ENCODE measurements at places on chromosomes 13 and 19.

DNA sequence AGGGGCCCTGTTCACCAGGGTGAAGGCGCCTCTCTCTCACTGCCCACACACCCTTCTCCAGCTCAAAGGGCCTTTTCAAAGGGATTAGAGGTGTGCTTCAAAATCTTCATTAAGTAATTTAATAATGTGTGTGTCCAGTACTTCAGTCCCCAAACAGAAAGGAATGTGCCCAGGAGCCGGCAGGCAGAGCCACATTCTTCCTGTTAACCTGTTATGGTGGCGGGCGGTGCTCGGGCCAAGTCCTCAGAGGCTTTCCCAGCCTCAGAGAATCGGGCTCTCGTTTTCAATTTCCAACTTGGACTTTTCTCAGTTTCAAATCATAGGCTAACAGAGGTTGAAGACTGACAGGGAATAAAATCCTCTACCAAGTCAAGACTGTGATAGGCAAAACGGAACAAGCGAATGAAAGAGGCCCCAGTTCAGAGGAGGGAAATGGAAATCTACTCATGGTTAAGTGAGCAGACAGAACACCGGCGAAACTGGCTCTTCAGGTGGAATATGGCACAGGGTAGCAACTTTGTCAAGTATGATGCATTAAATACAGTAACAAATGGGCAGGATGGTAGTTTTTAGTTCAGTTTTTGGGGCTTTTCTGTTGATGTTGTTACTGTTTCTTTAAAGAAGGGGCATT lies 68.6 kb downstream of the FOXO1 start:
- DNase-seq, result no peak

- no peak for DNase-seq
These were observed 53.2 kb upstream of the RFC3 start for GRCh38 chr13:33764716-33765115.

GRCh38 chr13:44573790-44574465 lies 2.2 kb downstream of the TSC22D1 start:
- peak; percentile 19 for DNase-seq

- DNase-seq, result no peak
These were observed 9.3 kb downstream of the IRF2BP1 start for GRCh38 chr19:45876411-45877197.

DNA sequence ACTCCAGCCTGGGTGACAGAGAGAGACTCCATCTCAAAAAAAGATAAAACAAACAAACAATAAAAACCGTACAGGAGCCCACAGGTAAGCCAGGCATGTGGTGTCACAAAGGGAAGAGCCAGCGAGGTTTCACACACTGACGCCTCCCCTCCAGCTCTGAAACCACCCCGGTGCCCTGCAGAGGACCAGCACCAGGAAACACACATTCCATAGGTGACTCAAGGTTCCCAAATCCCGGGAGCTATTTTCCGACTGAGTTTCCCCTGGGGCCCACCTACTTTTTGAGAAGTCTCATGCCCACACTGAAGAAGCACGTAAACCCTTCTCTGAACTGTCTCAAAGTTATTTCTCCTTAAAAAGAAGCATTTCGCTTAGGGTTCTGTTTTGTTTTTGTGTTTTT lies 40.3 kb downstream of the RHPN2 start:
- DNase-seq, result no peak

- no peak for DNase-seq
These were observed 1.9 kb downstream of the GPR18 start for GRCh38 chr13:99256283-99256682.

DNA sequence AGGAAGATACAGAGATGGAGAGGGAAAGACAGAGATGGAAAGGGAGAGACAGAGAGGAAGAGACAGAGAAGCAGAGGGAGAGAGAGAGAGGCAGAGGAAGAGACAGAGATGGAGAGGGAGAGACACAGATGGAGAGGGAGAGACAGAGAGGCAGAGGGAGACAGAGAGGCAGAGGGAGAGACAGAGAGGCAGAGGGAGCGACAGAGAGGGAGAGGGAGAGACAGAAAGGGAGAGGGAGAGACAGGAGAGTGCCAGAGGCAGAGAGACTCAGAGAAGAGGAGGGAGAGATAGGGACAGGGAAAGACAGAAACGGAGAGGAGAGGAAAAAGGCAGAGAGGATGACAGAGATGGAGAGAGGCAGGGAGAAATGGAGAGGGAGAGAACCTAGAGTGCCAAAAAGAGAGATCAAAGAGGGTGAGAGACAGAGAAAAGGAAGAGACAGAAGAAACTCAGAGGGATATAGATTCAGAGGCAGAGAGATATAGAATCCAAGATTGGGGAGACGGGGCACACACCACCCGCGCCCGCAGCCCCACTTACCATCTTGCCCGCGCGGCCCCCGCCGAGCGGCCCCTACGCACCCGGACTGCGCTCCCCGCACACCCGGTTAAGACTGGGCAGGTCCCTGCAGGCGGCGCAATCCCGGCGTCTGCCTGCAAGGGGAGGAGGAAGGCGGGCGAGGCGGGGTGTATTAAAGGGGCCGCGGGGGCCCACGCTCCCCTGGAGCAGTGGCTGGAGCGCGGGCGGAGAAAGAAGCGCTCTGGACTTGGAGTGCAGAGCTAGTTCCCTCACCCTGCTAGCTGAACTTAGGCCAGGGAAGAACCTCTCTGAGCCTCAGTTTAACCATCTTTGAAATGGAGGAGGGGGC lies 10.7 kb downstream of the TM6SF2 start:
- no peak for DNase-seq

GRCh38 chr13:29954082-29955028 lies 103.9 kb upstream of the UBL3 start:
- peak; percentile 66 for DNase-seq

DNA sequence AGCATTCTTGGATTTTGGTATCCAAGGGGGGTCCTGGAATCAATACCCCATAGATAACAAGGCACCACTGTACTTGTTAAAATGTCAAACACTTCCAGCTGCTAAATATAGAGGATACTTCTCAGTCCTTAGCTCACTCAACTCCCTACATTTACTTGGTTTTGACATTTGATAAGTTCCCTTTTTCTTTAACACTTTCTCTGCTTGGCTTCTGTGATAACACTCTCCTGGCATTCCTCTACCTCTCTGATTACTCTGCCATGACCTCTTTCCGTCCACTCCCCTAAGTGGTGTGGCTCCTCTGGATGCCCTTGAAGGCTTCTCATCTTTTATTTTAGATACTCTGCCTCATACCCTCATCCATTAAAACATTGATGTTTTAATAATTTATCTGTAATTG lies 65.2 kb downstream of the MICU2 start:
- no peak for DNase-seq

DNA sequence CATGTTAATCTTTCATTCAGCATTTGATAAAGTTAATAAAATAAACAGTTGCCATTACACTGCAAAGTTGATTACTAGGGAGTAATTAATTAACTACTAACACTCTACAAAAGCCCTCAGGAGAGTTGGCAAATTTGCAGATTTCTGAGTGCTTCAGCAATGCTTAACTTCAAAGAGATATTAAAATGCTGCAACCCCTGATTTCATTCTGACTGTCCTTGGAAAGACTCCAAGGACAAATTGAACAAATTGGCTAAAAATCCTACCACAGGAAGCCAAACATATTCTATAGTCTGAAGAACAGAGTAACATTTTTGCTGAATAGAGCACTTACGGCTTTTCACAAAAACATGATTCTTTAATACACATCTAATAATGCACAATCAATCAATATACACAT lies 1543.0 kb downstream of the SLITRK5 start:
- no peak for DNase-seq

GRCh38 chr13:72648513-72649065 lies 78.8 kb downstream of the MZT1 start:
- DNase-seq, result no peak

- no peak for DNase-seq
These were observed 46.1 kb downstream of the OXGR1 start for GRCh38 chr13:96948127-96948526.

- no peak for DNase-seq
These were observed 76.0 kb downstream of the TEX29 start for GRCh38 chr13:111396457-111396856.

DNA sequence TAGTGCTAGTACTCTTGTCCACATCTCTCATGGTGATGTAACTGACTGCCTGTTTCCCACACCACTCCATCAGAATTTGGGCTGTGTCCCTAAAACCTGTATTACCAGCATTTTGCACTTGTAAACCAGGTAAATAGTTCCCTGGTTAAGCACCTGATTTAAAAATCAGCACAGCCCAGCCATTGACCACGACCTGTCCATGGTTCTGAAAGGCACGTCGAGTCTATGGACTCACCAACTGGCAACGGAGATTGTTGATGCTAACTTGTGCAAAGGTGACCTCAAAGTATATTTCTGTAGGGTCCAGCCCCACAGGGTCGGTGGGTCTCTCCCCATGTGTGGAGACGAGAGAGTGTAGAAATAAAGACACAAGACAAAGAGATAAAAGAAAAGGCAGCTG lies 46.7 kb upstream of the ZNF835 start:
- DNase-seq, result no peak

GRCh38 chr19:50764409-50764808 lies 5.9 kb upstream of the GPR32 start:
- DNase-seq, result no peak

GRCh38 chr19:18708452-18709231 lies 25.2 kb downstream of the CRTC1 start:
- DNase-seq, result no peak

Measured in CD4-positive, alpha-beta T cell treated with Interferon alpha-2 for 1 hour (primary cell).